Nasal cavity respiratory epithelium epithelial cell of viscerocranial mucosa (primary cell): ENCODE measurements at places on chromosomes 5 and 9. TPM values are rescaled to one million over a fixed set of nuclear protein-coding genes. Genes with fewer than 3 reads are reported as not detected.

PCDHB15 gene
- total RNA-seq, result 0.34 and 0.50 TPM in 2 replicates

TNFSF8 gene
- total RNA-seq, result not detected in 2 replicates

BARX1 gene
- total RNA-seq, result not detected in 2 replicates

SPINK6 gene
- 1.7 TPM in 1 of 2 replicates, not detected in the other for total RNA-seq

LHX6 gene
- total RNA-seq, result 0.14 and 0.34 TPM in 2 replicates

LEAP2 gene
- total RNA-seq, result under 0.01 and 0.28 TPM in 2 replicates
